ENCODE measurements at places on chromosomes 5 and 9.
A peak's percentile ranks its signal among the peaks of the same experiment; 100 is the strongest.

DNA sequence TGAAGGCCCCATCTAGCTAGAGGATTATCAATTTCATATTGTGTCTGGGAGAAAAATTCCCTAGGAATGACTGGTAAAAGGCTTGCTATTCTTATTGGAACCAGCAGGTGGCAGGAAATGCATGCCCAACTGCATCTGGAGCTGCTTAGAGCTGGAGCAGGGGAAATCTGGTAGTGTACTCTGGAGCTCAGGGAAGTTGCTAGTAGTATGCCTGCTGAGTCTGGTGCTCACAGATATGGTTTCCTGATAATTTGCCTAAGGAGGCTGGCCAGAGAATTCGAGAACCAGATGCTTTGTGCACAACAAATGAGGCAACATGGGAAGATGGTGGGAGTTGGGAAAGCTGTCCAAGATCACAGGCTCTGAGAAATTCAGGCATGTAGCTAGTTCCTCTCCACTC lies 53.7 kb downstream of the G3BP1 start:
- no peak for DNase-seq

DNA sequence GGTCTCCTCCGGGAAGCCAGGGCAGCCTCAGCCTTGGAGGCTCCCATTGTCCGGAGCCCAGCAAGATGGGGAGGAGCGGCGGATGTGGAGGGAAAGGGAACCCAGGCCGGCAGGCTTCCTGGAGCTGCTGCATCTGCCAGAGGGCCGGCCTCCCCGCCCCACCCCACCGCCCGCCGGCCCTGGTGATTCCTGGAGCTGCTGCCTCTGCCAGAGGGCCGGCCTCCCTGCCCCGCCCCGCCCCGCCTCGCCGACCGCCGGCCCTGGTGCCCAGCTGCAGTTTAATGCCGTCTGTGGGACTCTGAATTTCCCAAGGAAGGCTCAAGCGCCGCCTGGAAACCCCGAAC lies 31.6 kb downstream of the EXD3 start:
- DNase-seq = no peak

GRCh38 chr9:134800791-134801339 lies 79.7 kb upstream of the FCN2 start:
- no peak for DNase-seq

DNA sequence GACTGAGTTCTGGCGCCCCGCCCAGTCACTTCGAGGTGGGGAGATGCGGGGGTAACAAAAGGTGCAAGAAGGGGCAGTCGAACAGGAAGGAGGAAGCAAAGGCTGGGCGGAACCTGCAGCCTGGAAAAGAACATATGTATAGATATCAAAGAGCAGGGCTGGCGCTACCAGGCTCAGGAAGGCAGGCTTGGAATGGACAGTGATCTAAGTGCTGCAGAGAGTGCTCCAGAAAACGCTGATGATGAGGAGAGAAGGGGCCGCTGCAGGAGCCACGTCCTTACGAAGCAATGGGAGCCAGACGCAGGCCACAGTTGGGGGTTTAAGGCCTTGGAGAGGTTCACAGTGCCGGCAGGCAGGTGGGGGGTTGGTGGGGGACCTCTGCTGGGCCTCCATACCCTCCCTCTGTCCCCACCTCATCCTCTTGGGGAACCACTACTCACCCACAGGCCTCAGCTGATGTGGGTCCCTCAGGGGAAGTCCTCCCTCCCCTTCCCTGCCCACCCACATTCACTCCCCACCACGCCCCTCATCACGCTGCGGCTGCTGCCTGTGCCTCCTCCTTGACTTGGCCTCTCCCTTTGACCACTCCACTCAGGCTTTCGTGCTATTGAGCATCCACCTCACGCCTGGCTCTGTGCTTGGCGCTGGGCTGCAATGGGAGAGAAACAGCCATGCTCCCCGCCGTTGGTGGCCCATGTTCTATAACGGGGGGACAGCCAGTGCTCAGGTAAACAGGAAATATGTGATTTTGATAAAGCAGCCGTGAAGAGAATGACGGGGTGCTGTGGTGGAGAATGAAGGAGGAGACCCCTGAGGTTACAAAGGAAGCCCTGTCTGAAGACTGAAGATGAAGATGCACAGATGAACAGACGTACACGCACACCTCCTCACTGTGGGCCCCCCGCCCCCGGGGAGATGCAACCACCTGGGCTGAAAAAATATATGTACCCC lies 40.5 kb upstream of the RPL26L1 start:
- peak; percentile 10 for DNase-seq

- DNase-seq = no peak
Observed at GRCh38 chr5:32843531-32843895, 132.4 kb downstream of the NPR3 start.

GRCh38 chr9:84761137-84761808 lies 91.7 kb downstream of the NTRK2 start:
- DNase-seq = no peak

DNA sequence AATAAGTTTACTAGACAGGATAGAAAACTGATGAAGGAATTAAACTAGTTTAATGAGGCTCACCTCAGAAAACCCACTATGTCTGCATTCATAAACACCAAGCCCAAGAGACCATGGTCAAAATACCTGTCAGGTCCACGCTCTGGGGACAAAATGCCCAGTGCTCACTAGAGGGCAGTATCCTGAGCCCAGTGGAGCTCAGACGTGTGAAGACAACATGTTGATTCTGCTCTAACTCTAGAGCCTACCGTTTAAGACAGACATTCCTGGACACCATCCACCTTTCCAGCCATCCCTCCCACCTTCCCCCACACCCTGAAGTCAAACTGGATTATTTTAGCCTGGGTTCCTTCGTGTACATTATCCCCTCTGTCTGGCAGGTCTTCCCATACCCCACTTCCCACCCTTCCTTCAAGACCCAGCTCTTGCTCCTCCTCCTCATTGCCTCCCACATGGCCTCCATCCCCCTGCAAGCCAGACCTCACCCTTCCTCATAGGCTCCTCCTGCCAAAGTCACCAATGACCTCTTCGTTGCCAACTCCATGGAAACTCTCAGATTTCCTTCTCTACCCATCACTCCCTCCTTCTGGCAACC lies 142.3 kb upstream of the FSTL4 start:
- no peak for DNase-seq

DNA sequence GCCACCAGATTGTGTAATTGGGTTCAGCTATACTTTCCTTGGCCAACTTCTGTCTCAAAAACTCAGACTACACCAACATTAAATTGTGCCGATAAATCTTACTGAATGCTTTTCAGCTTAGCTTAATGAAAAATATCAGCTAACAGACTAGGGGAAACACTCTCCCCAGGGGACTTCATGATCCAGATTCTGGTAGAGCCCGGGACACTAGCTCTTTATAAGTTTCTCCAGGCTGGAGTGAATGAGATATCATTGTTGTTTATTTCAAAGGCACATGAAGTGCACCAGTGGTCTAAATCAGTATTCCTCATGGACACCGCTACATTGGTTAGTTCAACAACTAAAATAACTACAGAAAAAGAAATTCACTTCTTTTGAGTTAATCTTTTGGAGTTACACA lies 10.5 kb upstream of the LHFPL2 start:
- DNase-seq = no peak

- DNase-seq = no peak
Observed at GRCh38 chr5:4479426-4479825, 660.7 kb upstream of the ADAMTS16 start.

GRCh38 chr9:36950389-36950788 lies 83.7 kb downstream of the PAX5 start:
- DNase-seq = no peak

DNA sequence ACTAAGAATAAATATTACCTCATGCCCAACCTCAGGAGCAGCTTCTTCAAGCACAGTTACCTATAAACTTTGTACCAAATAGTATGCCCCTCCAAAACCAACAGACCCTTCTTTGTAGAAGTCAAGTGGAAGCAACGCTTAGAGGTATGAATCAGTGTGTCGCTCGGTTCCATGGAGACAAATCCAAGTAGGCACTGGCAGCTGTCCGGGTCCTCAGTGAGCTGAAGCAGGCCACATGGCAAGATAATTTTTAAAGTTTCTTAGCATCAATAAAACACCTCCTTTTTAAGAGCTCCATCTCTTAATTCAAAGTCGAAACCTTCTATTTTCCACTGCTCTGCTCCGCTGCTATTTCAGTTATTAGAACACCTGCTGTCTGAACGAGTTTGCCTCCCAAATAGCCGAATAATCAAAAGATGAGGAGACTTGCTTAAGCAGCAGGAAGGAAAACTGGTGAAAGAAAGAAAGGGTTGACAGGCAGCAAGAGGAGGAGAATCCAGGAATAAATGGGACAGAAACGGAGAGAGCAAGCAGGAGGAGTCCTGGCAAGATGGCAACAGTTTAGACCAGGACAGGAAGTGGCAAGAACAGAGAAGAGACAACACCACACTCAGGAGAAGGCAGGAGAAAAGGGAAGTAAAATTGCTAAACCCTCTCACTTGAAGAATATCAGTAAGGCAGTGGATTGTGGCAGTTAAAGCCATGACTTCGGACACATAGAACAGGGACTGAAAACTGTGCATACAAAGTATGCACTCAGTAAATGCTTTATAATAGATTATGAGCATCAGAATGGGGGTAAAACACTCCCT lies 65.0 kb downstream of the PPP2R2B start:
- DNase-seq = no peak

DNA sequence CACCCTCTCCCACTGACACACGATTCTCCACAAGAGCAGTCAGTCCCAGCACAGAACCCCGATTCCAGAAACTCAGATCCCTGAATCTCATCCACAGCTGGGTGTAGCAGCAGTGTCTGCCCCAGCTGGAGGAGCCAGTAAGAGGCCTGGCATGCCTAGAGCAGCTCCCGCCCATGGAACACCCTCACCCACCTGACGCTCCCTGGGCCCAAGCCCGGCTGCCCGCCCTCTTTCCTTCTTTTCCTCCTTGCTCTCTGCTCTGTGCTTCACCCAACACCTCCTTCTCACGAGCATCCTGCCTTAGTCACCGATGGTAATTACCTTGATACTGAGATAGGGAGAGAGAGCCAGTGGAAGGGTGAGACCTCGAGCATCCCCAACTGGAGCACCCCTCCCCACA lies 8.7 kb downstream of the PCDH1 start:
- no peak for DNase-seq

DNA sequence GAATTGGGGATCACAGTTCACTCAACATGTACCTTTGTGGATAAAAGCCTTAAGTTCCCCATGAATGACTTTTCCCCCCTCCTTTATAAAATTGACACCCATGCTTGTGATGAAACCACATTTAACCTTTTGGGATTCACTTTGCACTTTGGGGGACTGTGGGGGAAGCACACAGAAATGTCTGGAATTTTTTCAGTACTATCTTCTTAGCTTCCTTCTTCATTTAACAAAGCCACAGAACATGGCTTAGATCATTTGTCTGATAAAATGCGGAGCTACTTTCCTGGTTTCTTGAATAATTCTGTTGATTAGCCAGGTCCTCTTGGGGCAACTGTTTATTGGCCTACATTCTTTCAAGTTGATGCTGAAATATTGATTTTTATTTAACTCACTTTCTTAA lies 29.9 kb downstream of the TNFSF15 start:
- no peak for DNase-seq

DNA sequence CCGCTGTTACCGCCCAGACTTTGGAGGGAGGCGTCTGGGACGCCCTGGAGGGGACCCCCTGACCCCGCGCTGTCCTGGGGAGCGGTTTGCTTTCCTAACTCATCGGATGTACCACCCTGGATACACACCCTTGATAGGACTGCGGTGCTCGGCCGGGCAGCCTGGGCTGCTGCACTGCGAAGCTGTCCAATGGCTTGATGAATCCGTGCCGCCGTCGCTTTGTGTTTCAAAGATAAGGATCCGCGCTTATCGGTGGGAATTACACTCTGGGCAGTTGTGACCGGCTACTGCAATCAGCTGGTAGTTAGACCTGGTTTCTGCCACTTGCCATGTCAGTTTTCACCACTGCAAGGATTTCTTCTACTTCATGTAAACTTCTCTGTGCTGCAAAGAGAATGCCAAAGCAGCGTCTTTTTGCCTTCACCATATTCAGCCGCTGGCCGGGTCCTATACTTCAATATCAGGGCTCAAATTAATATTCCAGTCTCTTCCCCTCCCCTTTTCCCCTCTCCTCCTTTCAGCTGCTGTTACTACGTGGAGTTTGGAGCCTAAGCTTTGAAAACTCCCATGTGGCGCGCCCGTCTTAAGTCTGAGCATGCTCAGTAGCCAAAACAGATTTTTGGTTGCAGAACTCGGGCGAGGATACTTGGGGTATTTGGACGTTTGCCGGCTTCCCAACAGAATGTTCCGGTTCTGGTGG lies 727 bp downstream of the SMAD5 start:
- DNase-seq = no peak
